ENCODE measurements at places on chromosomes 2 and 18.

DNA sequence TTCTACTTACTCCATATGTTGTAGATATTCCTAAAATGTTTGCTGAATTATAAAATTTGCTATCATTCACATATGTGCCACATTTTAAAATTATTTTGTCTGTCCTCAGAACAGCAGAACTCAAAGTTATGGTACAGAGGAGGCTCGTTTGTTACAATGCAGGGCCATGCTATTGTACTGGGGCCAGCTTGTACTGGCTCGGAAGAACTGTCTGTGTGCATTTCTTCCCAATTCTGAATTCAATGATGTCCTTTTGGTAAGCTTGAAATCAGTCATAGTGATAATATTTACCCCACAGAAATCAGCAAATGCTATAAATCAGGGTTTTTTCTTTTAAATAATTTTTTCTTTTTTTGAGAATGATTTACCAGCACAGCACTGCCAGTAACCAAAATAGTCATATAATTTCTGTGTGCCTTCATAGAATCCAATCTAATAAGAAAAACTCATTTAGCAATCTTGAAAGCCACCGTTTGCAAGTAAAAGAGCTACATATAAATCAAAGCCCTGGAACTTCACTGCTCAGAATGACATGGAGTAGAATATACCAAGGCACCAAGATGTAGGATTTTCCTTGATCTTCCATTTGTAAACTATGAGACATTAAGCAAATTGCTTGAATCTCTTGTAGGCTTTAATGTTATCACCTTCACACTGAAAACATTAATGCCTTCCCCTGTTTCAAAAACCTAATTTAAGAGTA, 90.7 kb upstream of the EPHA4 start:
- no peak for DNase-seq

DNA sequence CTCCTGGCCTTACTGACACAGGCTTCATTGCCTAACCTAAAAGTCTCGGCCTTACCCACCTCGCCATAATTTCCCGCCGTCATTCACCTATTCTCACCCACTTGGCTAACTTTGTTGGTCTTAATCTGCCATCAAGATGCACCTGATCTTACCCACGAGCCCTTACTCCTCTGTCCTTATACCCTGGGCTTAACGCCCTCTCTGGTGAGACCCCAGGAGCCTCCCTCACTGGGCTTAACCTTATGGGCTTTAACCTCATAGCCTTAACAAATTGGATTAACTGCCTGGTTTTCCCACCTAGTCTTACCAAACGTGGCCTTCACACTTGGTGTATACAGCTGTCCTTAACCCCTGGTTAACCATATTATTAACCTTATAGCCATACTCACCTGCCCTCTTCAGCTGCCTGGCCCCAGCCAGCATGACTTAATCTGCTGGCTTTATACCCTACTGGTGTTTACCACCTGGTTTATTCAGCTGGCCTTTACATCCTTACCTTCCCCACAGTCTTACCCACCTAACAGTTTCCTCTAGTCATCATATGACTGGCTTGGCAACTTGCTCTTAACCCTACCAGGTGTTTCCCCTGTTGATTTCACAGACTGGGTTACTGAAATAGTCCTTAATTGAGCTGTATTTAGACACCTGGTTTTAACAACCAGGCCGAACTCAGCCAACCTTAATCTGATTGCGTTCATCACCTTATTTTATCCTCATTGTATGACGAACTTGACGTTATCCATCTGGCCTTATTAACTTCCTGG, 132.0 kb upstream of the ZSWIM2 start:
- DNase-seq, result no peak

DNA sequence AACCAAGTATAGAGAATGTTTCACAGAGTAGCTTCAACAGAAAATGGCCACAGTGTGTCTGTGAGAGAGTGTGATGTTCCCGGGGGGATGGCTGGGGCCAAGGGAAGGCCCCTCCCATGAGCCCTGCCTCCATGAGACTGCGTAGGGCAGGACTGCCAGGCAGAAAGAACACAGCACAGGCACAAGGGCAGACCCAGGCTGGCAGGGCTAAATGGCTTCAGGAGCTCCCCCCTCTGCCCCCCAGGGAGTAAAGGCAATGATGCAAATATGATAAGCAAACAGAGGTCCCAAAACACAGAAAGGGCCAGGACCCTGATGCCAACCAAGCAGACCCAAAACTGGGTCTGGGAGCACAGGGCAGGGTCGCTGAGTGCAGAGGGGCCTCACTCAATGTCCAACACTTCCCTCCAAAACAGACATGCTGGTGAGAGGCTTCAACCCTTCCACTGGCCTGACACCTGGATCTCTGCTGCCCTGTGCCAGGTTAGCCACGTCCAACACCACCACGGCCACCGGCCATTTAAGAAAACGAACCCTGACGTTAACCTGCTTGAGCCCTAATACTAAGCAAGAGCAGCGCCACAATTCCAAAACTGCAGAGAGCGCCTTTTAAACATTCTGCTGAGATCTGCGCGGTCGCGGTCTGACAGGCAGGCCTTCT, 90.3 kb downstream of the HDAC4 start:
- DNase-seq, result no peak

DNA sequence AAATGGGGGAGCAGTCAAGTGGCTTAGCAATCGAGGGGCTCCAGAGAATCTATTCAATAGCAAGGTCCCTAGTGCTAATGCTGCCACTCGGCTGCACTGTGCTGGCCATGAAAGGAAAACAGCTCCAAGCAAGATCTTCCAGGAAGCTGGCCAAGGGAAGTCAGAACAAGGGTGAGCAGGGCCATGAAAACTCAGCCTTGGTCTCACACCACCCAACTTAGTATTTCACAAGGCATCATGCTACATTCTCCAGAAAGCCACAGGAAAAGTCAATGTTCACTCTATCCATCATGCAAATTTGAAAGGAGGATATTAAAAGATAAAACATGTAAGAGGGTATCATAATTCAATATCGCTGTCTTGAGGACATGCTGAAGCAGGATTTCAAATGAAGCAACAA, 35.7 kb downstream of the NRP2 start:
- no peak for DNase-seq

GRCh38 chr2:28390746-28391563, 1.7 kb upstream of the FOSL2 start:
- peak; percentile 71 for DNase-seq

GRCh38 chr2:64140665-64141200, 3.5 kb downstream of the PELI1 start:
- DNase-seq, result no peak

DNA sequence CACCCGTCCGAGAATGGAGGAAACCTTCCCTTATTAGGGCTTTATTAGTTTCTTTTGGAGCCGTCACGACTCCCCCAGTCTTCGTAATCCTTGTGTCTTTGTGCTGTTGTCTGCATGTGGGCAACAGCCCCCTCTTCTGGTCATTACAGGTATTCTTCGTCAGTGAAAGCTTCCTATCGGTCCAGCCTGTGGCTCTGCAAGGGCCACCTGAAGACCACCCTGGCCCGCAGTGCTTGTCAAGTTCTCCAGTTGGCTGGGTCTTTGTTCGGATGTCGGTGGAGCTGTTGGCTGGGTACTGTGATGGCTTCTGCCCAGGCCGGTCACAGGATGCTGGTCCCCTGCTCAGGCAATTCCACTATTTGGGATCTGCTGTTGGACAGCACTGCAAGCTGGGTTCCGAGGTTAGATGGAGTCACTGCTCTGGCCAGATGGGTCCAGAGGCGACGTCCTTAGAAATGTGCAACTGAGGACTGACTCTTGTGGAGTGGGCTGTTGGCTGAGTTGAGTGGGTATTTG, 19.2 kb downstream of the E2F6 start:
- no peak for DNase-seq

DNA sequence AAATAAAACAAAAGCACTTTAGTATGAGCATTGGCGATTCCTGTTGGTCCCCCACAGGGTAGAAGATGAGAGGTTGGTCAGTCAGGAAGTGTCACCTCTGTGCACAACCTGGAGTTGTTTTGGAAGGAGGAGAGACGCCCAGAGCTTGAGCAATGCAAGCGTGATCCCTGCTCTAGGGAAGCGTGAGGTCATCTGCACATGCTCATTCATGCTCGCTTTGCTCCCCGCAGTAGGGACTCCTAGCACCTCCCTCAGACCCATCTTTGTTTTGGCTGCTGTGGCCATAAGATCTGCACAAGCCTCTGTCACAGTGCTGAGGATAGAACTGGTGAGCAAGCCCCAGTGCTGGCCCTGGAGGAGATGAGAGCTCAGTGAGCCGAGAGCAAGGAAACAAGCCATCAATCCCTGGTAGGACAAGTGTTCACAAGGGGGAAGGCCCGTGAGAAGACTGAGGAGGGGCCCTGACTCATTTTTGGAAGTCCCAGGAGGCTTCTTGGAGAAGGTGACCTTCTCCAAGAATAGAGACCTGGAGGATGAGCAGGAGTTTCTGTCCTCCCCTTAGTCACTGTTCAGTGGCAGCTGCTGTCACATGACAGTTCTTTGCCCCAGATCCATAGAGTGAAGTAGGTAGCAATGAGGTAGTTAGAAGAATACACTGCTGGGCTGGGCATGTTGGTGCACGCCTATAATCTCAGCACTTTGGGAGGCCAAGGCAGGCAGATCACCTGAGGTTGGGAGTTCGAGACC, 13.3 kb upstream of the ATP8B1 start:
- DNase-seq, result no peak

- no peak for DNase-seq
These were observed at the start of gene SPEG for GRCh38 chr2:219434718-219435525. TSS of gene SPEG (plus strand) at chr2:219434843. CDS start at chr2:219434978, 135 bp downstream.

DNA sequence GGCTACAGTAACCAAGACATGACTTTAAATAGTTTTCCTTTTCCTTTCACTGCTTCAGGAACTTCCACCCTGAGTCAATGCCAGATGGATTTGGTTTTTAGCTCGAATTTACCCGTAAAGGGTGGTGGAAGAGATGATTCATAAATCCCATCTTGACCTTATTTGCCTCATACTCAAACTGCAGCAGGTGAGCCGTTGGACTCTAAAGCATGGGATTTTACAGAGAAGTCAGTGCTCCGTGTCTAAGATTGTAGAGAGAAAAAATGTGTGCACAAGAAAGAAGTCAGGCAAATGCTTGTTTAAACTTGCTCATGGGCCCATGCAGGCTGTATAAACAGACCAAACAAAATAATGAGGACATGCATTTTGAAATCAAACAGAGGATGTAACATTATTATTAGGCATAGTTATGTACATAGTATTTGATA, 369.7 kb upstream of the TRIB2 start:
- DNase-seq, result no peak

DNA sequence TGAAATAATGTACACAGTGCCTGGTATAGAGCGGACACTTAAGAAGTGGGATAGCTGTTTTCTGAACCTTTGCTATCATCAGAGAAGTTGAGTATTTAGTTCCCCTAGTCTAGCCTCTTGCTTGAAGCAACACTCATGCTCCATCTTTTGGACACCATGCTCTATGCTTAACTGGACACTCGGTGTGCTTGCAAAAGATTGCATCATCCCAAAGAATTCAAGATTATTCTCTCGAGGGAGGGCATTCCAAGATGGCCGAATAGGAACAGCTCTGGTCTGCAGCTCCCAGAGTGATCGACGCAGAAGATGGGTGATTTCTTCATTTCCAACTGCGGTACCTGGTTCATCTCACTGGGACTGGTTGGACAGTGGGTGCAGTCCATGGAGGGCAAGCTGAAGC, 143.9 kb upstream of the FSHR start:
- no peak for DNase-seq

DNA sequence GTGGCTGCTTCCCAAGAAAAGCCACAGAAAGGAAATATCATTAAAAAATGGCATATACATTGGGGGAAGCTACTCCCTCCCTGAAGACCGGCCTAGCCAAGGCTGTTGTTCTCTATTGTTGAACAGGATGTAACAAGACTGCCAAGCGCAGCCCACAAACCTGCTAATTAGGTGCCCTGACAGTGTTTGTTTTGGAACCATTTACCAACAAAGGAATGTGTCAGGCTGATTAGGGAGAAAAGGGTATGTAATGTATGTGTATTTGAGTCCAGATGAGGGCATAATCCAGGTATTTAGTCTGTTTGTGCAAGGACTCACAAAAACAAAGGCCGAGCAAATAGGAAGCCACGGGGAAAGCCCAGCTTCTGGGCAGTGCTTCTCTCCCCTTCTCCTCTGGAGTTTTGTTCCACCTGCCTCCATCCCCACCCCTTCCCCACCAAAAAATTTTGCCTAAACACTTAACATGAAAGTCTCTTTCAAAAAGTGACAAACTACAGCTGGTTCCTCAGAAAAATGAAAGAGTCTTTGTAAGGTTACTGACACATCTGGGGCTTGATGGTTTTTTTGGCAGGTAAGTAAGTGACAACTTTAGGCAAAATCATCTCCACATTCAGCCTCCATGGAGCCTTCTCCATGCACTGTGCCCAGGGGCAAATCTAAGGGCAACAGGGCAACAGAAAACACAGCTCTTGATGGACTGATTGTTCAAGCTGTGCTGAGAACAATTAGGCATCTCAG, 78.3 kb upstream of the FZD5 start:
- DNase-seq, result no peak

All from T1000 (cell line).